Mesendoderm (in vitro differentiated cells): ENCODE measurements at places on chromosomes 7 and 10.

GRCh38 chr7:36338256-36338655 lies 51.4 kb upstream of the ANLN start:
- DNase-seq = no peak
- no peaks in the 10 kb centered on the region for H3K36me3 ChIP-seq
- H3K27ac ChIP-seq = no peak overlapping the region
- H3K4me1 ChIP-seq = no peaks in the 10 kb centered on the region

DNA sequence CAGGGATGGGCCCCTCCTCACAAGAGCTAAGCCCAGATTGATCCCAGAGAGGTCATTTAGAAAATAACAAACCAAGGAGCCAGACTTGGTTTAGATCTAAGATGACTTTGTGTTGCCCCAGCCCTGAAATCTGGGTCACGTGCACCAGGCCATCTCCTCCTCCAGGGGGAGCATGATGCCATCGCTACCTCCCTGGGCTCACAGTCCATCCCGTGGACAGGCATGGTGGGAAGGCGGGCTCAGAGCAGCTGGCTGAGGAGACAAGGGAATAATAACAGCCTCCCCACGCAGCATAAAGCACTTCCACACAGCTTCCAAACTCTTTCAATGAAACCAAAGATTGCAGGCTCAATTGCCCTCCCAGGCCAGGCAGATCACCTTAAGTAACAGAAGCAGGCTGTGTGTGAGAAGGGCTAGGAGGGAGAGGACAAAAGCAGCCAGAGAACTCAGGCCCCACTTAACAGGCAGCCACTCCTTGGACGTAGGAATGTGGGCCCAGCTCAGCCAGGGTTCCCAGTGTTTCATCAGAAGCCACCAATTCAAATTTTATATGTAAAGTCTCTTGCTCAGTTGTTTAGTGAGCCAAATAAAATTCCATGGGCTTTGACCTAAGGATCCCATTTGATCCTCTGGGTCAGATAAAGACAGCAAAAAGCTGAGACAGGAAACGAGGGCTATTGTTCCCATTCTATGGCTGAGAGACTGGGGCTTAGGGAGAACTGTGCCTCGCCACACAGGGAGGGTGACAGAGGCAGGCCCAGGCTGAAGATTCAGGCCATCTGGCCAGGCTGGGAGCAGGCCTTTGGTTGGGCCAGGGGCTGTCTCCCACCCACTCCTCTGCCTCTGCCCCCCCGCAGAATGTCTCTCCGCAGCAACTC lies 100.2 kb downstream of the COL13A1 start:
- no peak overlapping the region for H3K4me3 ChIP-seq
- no peaks in the 10 kb centered on the region for H3K27me3 ChIP-seq
- peak; percentile 82 for DNase-seq
- no peak overlapping the region for H3K27ac ChIP-seq
- no peaks in the 10 kb centered on the region for H3K36me3 ChIP-seq

DNA sequence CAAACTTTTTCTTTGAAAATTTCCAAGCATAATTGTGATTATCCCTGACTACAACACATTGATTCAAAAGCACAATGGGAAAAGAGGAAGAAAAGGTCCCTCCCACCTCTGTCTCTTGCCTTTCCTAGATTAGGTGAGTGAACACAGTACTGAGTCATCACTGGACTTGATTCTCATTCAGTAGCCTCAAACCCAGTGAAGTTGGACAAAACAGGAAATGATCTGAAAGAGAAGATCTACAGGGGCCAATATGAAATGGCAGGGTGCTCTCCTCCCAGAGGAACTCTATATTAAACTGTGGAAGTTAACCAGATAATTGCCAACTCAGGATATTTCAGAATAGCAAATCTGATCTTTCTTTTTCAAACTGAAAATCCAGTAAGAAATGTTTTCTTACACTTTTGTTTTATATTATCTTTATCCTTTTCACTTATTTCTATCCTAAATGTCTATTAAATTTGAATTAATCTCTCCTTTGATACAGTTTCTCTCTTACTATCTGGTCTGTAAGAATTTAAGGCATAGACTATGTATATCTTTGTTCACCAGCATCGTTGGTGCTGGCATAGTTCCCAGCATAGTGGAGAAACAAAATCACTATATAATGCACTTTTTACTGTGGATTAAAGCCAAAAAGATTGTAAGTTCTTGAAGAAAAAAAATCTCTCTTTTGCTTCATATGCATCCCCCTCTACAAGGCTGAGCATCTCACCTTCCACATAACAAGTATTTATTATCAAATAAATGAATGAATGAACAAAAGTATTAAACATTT lies 41.4 kb upstream of the IKZF1 start:
- no peak overlapping the region for H3K27ac ChIP-seq
- DNase-seq = no peak
- no peak overlapping the region for H3K4me3 ChIP-seq

GRCh38 chr10:14481752-14482151 lies 151.0 kb upstream of the FRMD4A start:
- H3K27me3 ChIP-seq = no peaks in the 10 kb centered on the region
- no peak overlapping the region for H3K4me3 ChIP-seq
- DNase-seq = no peak
- H3K36me3 ChIP-seq = no peaks in the 10 kb centered on the region
- H3K27ac ChIP-seq = no peak overlapping the region

GRCh38 chr7:28405662-28406061 lies 6.7 kb upstream of the CREB5 start:
- H3K36me3 ChIP-seq = no peaks in the 10 kb centered on the region
- H3K4me1 ChIP-seq = peaks cover 5% of the 10 kb centered on the region
- no peak overlapping the region for H3K27ac ChIP-seq
- H3K4me3 ChIP-seq = no peak overlapping the region
- DNase-seq = no peak

DNA sequence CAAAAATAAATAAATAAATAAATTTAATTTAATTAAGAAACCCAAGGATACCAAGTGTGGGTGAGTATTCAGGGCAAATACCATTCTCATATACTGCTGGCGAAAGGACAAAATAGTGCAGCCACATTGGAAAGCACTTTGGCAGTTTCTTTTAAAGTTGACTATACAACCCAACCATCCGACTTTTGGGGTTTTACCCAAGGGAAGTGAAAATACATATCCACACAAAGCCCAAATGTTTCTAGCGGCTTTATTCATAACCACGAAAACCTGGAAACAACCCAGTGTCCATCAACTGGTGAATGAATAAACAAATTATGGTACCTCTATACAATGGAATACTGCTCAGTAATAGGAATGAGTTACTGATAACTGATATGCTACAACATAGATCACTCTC lies 36.2 kb upstream of the OGDHL start:
- H3K27me3 ChIP-seq = no peaks in the 10 kb centered on the region
- no peak overlapping the region for H3K4me3 ChIP-seq
- no peak overlapping the region for H3K27ac ChIP-seq
- no peak for DNase-seq
- H3K36me3 ChIP-seq = no peaks in the 10 kb centered on the region

GRCh38 chr10:17685233-17685840 lies 41.4 kb downstream of the STAM start:
- H3K4me3 ChIP-seq = no peak overlapping the region
- H3K4me1 ChIP-seq = no peaks in the 10 kb centered on the region
- DNase-seq = no peak

DNA sequence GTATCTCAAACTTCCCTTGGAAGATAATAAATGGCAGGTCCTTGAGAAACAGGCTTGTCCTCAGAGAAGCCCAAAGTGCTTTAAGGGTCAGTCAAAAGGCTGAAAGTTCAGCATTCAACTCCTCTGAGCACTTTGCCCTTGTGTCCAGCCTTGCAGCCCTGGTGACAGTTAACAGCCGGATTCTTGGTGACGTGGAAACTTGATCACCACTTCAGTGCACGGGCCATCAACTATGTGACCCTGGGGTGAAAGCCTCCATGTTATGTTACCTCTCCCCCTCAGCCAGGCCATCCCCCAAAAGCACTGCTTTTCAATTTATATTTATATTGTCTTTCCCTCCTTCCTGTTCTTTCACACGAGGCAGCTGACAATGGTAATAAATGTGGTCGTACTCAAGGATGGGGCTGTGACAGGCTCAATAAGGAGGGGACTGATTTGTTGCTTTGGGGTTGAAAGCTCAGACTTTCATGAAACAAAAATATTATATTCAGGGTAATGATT lies 164.0 kb upstream of the NRP1 start:
- no peaks in the 10 kb centered on the region for H3K27me3 ChIP-seq
- H3K4me1 ChIP-seq = no peaks in the 10 kb centered on the region

GRCh38 chr7:43302773-43303460 lies 190.5 kb downstream of the HECW1 start:
- H3K4me3 ChIP-seq = no peak overlapping the region
- no peaks in the 10 kb centered on the region for H3K27me3 ChIP-seq
- no peak overlapping the region for H3K27ac ChIP-seq
- no peaks in the 10 kb centered on the region for H3K36me3 ChIP-seq
- DNase-seq = no peak

GRCh38 chr7:108480311-108480710 lies 24.1 kb upstream of the NRCAM start:
- no peak for DNase-seq
- H3K27ac ChIP-seq = no peak overlapping the region
- H3K36me3 ChIP-seq = no peaks in the 10 kb centered on the region
- no peak overlapping the region for H3K4me3 ChIP-seq

GRCh38 chr10:98994030-98994429 lies 241.6 kb downstream of the HPSE2 start:
- no peaks in the 10 kb centered on the region for H3K27me3 ChIP-seq
- no peak for DNase-seq
- no peaks in the 10 kb centered on the region for H3K4me1 ChIP-seq
- no peaks in the 10 kb centered on the region for H3K36me3 ChIP-seq

DNA sequence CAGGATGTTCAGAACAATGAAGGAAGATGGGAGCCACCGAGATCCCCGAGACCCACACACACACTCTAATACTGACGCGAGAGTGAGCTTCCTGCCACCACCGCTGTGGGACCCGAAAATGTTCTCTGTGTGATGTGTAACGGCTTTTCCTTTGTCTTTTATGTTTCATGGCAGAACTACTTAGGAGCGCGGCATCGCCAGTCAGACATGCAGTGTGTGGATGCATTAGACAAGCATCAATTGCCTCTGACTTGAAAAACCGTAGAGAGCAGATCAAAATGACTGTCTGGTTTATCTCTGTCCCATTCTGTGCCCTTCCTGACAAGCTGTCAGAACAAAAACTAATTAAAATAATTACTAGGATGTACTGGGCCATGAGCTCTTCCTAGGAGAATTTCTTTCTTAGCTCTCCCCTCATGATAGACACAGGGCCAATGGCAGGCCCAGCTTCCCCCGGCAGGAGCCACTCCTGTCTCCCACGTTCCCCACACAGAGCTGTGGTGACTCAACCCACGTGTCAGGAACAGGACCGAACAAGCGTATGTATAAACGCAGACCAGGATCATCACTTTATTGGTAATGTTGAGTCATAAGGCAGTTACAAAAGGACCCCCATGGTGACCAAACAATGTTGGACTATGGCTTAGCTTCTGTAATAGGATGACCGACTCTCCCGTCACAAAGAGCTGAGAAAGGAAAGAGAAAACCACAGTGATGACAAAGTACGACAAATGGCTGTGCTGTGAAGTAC lies 705.0 kb downstream of the PARD3 start:
- H3K27me3 ChIP-seq = no peaks in the 10 kb centered on the region
- no peak overlapping the region for H3K27ac ChIP-seq
- no peak overlapping the region for H3K4me3 ChIP-seq

DNA sequence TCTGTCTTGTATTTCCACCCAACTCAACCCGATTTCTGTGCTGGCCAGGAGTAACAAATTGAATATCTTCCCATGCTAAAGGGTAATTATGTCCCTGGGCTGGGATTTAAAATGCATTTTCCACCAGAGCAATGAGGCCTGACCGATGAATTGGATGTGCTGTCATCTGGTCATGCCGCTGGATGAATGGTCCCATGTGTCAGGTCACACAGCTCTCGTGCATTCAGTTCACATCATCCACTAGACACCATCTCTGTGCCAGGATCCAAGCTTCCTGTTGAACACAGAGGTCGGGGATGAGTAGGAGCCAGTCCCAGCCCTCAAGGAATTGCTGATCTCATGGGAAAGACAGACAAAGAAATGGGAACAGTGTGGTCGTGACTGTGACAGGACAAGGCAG lies 200.8 kb downstream of the ADRA2A start:
- no peak for DNase-seq
- H3K36me3 ChIP-seq = no peaks in the 10 kb centered on the region
- no peak overlapping the region for H3K27ac ChIP-seq
- H3K27me3 ChIP-seq = no peaks in the 10 kb centered on the region
- H3K4me3 ChIP-seq = no peak overlapping the region

- H3K4me3 ChIP-seq = no peak overlapping the region
- no peaks in the 10 kb centered on the region for H3K36me3 ChIP-seq
- H3K4me1 ChIP-seq = no peaks in the 10 kb centered on the region
- DNase-seq = no peak
- H3K27ac ChIP-seq = no peak overlapping the region
Measured at GRCh38 chr7:21722371-21722770, 179.5 kb downstream of the DNAH11 start.

- no peaks in the 10 kb centered on the region for H3K27me3 ChIP-seq
- no peak overlapping the region for H3K27ac ChIP-seq
Measured at GRCh38 chr7:150820148-150820547, 19.6 kb downstream of the TMEM176A start.

DNA sequence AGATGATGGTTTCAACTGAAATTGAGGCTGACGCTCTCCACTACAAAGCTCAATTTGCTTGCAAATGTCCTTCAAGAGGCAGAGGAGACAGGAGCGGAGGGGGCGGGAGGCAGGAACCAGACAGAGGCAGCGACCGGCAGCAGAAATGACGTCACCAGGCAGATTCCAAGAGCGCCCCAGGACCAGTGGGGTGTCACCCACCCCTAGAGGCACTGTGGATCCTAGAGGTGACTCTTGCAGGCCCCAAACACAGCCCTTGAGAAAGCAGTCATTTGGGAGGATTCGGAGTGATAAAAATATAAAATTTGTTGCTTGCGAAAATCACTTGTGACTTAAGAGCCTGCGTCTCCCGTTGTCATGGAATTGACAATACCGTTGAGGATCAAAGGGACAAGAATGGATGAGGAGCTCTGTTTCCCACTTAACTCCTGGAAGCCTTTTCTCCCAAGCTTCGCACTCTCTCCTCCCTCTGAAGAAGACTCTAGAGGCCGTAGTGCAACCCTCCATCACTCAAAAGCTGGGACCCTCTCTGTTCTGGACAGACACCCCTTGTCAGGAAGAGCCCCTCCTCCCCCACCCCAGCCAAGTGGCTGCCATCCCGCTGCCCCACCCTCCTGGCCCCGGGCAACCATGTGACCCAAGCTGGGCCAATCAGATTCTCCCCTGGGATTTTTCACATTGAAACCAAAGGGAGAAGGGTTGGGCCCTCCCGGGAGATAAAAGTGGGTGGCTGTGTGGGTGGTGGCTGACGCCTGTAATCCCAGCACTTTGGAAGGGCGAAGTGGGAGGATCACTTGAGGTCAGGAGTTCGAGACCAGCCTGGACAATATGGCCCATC lies 16.3 kb upstream of the SLC29A4 start:
- peak; percentile 72 for DNase-seq
- no peaks in the 10 kb centered on the region for H3K4me1 ChIP-seq
- H3K4me3 ChIP-seq = no peak overlapping the region

- no peak overlapping the region for H3K4me3 ChIP-seq
- no peak for DNase-seq
- no peaks in the 10 kb centered on the region for H3K27me3 ChIP-seq
- H3K4me1 ChIP-seq = no peaks in the 10 kb centered on the region
- no peak overlapping the region for H3K27ac ChIP-seq
Measured at GRCh38 chr7:132735476-132735875, 159.2 kb upstream of the PLXNA4 start.
